ENCODE measurements at places on chromosomes 13 and 19.

DNA sequence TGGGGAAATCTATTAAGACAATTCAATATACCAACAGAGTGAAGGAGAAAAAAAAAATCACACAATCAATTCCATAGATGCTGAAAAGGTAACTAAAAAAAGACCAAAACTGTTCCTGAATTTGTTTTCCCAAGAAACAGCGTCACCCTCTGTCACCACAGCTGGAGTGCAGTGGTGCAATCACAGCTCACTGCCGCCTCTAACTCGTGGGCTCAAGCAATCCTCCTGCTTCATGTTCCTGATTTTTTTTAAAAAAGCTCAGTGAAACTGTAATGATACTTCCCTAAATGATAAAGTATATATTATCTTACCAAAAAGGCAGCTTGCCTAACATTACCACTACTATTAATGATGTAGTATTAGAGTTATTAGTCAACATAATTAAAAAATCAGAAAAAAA, 19.6 kb upstream of the ZFP14 start:
- no peak for DNase-seq

GRCh38 chr13:33454844-33455705, 169.5 kb upstream of the STARD13 start:
- no peak for DNase-seq

DNA sequence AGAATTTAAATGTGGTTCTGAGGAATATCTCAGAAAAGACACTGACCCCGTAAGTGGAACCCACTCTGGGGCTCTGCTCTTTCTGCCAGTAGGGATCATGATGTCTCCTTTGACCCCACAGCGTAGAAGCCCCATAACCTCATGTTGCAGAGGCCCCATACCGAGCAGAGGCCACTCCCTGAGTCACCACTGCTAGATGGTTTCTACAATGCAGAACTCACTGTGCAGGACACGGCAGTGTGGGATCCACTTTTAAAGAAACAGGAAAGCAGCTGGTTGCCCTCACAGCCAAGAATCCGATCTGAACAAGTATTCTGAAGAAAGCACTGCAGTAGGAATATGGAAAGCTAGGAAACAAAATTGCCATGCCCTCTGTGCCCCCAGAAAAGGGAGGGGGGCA, 4.2 kb downstream of the SLC7A1 start:
- no peak for DNase-seq

GRCh38 chr13:37413161-37413560, 185.4 kb downstream of the POSTN start:
- DNase-seq, result no peak

DNA sequence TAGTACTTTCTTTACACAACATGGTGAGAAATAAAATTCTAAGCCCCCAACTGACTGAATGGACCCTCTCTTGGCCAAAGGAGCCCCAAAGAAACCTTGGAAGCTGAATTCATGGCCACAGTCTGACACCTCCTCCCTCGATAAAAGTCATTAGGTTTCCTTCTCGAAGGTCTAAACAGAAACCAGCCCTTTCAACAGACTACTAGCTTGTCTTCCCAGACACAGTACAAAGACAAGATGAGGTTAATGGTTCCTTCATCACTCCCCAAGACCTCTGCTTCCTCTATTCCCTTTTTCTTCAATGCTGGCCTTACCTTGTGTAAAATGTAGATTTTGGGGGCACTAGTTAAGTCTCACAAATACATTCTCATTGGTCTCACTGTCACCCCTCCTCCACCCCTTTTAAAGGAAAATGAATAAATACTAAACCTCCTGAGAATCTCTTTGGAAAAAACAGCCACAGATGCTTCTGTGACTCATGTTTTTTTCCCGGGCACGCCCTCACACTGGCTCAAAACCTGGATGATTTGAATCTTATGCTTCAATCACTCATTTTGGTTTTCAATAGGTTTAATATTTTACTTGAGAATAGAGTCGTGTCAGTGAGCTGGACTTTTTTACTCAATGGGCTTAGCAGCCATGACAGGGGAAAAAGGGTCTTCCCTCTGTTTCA, 65.8 kb upstream of the MED4 start:
- DNase-seq, result no peak

GRCh38 chr13:101272886-101273285, 143.4 kb downstream of the NALCN start:
- DNase-seq, result no peak

- DNase-seq, result no peak
These were observed 79.8 kb downstream of the TNFSF13B start for GRCh38 chr13:108349269-108349668.

GRCh38 chr19:11014403-11014911, 53.6 kb downstream of the SMARCA4 start:
- DNase-seq, result no peak

DNA sequence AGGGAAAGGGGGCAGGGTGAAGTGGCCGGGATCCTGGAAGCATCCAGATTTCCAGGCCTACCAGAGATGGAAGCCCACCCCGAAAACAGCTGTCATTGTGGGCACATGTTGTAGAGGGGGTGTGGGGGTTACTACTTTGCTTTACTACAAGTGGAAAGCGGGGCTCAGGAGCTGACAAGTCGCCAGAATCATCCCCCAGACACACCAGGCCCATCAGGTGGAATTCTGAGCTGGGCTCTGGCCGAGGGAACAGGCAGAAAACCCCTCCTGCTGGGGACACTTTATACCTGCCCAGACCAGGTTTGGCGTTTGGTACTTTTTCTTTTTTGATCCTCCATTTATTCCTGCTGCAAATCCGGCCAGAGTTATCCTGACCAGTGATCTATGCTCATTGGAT, 3.8 kb downstream of the CDX2 start:
- DNase-seq, result no peak

DNA sequence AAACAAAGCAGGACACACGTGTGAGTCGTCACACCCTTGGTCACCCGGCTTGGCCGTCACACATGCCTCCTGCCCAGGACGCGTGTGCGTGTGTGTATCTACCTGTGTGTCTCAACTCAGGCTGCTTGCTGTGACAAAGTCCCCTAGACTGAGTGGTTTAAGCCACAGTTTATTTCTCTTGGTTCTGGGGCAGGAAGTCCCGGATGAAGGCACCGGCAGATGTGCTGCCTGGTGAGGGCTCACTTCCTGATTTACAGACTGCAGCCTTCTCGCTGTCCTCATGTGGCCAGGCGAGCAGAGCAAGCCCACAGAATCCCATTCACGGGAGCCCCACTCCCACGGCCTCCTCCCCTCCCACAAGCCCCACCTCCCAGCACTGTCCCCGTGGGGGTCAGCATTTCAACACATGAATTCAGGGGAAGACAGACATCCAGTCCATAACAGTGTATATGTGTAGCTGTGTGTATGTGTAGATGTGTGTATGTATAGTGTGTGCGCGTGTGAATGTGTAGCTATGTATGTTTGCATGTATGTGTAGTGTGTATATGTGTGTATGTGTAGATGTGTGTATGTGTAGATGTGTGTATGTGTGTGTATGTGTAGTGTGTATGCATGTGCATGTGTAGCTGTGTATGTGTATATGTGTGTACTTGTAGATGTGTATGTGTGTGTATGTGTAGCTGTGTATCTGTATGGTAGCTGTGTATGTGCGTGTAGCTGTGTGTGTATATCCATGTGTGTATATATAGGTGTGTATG, 51.5 kb downstream of the MCF2L start:
- DNase-seq, result no peak

GRCh38 chr19:31168106-31168625, 181.1 kb downstream of the TSHZ3 start:
- no peak for DNase-seq

DNA sequence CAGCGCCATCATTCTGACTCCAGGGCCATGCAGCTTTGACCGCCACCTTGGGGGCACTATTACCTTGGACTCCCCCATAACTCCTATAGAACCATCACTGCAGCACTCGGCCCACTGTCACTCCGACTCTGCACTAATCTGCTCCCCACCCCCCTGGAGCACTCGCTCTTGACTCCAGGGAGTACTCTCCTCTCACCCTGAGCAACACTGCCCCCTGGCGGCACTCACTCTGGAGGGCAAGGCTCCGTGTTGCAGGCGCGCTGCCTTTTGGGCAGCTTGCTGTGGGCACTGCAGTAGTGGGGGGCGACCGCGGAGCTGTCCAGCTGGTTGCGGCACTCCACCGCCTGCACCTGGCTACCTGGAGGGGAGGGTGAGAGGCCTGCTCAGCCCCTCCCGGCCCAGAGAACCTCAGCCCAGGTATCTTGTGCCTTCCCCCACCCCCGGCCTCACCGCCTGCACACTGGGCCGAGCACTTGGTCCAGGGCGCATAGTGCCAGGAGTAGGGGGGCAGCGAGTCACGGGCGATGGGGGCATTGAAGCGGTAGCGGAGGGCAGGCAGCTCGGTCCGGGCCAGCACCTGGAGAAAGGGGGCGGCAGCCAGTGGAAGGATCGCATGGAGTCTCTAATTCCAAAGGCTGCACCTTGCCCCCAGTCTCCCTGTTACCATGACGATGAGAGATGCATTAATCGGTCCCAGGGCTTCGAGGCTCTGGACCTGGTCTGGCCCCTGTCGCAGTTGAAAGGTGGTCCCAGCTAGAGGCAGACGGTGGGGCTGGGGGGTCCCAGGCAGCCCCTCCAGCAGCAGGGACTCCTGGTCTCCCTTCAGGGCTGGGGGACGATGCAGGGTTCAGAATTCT, 8.9 kb upstream of the MYO1F start:
- peak; percentile 34 for DNase-seq

GRCh38 chr19:40261631-40262030, 23.5 kb downstream of the AKT2 start:
- DNase-seq, result no peak

GRCh38 chr19:6481541-6482342, at the start of gene DENND1C:
DENND1C (minus strand) TSS chr19:6481787; CDS start chr19:6481695, 92 bp downstream.
- DNase-seq, result no peak

GRCh38 chr19:12750851-12751250, 740 bp upstream of the BEST2 start:
- DNase-seq, result no peak

GRCh38 chr19:55442372-55442961, 633 bp downstream of the SHISA7 start:
- no peak for DNase-seq

- DNase-seq, result no peak
These were observed 11.6 kb downstream of the PNPLA6 start for GRCh38 chr19:7547159-7547558.

GRCh38 chr13:30792285-30793000, 57.1 kb downstream of the ALOX5AP start:
- DNase-seq, result no peak

DNA sequence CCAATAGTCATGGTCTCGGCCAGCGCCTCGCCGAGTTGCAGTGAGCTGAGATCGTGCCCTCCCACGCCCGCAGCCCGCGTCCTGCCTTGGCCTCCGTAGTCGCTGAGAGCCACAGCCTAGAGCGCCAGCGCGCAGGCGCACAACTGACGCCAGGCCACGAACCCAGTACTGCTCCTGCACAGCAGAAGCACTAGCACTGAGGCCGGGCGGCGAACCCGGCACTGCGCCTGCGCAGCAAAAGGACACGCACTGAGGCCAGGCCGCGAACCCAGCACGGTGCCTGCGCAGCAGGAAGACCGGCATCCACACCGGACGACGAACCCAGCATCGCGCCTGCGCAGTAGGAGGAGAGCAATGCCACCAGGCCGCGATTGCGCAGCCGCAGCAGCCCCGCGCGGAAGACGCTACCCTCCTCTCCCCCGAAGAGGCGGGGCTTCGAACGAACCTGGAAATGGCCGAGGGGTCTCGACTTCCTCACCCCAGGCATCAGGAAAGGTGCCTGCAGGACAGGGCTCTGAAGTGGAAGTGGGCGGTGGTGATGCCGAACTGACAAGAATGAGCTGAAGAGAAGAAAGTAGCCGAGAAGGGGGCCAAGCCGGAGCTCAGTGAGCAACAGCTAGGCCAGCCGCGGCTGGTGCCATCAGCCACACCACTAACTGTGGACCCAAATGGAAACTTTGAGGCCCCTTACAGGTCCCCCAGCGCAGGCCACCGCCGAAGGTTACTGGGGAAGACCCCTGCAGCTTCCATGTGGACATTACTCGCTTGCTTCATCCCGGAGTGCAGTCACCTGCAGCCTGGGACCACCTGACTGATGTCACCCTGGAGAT, 7.5 kb downstream of the F10 start:
- no peak for DNase-seq

DNA sequence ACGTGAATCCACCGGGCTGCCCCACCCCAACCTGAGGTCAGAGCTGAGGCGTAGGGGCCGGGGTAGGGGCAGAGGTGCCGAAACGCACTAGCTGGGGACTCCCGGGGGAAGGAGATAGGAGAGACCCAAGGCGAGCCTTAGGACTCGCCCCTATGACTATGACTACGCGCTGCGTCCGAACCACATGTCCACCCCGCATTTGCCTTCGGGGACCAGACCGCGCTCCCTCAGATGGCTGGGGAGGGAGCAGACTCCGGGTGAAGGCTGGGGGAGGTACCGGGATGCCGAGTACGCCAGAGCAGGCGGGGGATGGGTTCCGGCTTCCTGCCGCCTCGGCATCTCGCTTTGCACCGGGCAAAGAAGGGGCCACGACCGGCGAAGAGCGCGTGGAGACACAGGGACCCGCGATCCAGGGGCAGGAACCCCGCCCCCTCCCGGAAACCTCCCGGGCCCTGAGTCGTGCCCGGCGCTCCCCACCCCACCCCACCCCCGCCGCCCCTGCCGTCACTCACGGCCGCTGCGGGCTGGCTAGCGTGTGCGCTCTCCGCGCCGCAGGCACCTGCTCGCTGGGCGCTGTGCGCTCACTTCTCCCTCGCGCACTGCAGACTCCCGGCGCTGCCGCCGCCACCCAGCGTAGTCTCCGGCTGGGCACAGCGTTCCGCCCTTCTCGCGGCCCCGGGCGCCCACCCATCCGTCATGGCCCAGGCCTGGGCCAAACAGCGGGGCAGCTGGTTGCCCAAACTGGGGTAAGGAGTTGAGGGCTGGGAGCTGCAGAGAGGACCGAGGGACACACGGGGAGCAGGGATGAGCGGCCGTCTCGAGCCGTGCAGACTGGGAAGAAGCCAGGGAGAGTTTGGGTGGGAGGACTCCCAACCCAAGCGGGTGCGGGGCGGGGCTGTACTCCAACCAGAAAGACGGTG, 622 bp upstream of the VSTM2B start:
- DNase-seq, result no peak

GRCh38 chr19:28330831-28331230, 882.1 kb downstream of the UQCRFS1 start:
- DNase-seq, result no peak

DNA sequence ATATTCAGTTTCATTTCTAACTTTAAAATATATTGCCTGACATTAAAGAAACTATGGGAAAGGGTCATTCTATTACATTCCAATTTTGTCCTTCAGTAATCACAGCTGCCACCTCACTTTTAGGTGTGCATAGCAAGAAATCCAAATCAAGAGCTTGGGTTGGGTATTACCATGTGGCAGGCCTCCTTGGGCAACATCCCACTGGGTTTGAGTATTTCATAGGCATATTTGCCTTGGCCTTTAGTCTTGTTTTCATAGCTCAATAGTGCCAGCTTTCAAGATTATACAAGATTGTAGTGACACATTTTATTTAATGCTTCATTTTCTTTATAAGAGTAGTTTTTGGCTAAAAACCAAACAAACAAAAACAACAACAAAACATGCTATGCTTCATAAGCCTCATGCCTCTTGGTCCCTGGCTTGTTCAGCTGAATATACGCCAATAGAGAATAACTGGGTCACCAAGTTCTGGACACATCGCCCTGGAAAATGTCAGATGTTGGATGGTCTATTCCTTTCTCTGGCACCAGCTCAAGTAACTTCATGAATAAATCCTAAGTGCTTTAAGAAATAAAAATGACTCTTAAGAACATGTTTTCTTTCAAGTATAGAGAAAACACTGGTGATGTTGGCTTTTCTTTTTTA, 167.4 kb upstream of the STARD13 start:
- no peak for DNase-seq

- DNase-seq, result no peak
These were observed 198.7 kb upstream of the ZNF507 start for GRCh38 chr19:32146664-32147063.

GRCh38 chr19:51719251-51719988, 4.4 kb downstream of the HAS1 start:
- no peak for DNase-seq
